ENCODE measurements at places on chromosomes 12 and 14.

DNA sequence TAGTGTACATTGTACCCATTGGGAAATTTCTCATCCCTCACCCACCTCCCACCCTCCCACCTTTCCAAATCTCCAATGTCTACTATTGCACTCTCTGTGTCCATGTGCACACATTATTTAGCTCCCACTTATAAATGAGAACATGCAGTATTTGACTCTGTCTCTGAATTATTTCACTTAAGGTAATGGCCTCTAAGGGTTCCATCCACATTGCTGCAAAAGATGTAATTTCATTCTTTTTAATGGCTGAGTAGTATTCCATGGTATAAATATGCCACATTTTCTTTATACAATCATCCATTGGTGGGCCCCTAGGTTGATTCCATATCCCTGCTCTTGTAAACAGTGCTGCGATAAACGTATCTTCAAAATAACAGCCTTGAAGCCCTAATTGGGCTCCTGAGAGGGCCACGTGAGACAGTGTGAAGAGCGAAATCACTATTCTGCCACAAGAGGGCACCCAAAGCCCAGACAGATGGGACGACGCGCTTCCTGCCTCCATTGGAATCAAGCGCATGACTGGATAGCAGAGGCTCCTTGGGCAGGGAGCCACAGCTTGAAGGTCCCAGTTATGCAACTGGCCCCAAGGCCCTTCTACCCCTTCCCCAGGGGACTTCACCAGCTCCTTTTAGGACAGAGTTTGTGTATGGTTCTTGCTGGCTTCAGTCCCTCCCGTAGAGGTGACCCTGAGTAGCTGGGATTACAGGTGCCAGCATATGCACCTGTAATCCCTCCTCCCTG lies 21.3 kb upstream of the CD27 start:
- DNase-seq: peak; percentile 77

- DNase-seq: no peak
These were observed 59.7 kb downstream of the RIMBP2 start for GRCh38 chr12:130656411-130656810.

GRCh38 chr12:54472494-54473262 lies 724 bp downstream of the GTSF1 start:
- no peak for DNase-seq

DNA sequence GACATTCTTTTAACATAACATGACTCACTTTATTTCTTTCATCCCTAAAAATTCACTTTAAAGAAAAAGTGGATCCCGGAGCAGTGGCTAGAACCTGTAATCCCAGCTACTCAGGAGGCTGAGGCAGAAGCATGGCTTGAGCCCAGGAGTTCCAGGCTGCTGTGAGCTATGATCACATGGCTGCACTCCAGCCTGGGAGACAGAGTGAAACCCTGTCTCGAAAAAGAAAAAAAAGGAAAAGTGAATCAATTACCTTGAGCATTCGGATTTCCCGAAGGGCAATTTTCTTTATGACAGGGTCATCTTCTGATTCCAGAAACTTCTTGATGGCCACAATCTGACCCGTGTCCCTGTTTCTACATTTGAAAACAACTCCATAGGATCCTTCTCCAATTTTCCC lies 1.2 kb downstream of the CDKL1 start:
- DNase-seq: no peak

DNA sequence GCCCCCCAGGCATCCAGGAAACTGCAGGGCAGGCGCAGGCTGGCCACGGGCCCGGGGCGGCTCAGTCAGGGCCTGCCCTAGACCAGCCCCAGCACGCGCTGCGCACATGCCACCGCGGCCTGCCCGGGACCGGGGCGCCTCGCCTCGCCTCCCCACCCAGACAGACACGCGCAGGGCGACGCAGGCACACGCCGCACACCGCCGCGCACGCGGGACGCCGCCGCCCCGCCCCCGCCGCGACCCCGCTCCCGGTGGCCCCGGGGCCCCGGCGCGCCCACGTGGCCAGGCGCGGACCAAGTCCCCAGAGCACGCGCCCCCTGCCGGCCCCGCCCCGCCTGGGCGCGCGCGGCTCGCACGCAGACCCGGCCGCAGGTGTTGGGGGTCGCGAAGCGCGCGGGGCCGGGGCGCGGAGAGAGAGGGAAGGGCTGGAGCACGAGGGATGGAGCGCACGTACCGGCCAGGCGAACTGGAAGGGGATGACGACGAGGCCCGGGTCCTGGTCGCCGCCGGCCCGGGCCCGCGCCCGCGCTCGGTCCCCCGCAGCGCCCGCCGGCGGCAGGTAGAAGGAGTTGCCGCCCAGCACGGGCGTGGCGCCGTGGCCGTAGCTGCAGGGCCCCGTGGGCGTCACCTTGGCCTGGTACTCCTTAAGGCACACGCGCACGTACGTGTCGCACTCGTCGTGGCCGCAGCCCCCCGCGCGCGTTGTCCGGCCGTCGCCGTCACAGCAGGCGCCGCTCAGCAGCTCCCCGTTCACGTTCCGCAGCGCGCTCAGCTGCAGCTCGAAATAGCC lies 1.1 kb downstream of the JAG2 start:
- DNase-seq: no peak

- DNase-seq: peak; percentile 37
These were observed 96.3 kb upstream of the EEA1 start for GRCh38 chr12:93025145-93026103.

DNA sequence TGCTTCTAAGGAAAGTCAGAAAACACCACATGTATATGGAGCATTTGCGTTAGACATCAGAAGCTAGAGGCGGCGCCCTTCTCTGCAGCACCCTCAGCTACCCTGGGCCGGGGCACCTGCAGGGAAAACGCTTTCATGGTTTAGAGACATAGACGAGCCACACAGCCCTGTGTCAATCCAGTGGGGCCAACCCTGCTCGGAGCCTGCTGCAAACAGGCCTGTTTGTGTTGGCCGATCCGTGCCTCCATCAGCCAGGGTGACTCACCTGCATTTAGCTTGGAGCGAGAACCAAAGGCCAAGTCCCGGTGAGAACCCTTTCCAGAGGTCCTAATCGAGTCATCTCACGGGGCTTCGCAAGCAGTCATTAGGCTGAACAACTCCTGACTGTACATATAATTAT lies 19.5 kb upstream of the FZD10 start:
- no peak for DNase-seq

GRCh38 chr12:6090803-6091202 lies 33.7 kb downstream of the VWF start:
- DNase-seq: no peak

DNA sequence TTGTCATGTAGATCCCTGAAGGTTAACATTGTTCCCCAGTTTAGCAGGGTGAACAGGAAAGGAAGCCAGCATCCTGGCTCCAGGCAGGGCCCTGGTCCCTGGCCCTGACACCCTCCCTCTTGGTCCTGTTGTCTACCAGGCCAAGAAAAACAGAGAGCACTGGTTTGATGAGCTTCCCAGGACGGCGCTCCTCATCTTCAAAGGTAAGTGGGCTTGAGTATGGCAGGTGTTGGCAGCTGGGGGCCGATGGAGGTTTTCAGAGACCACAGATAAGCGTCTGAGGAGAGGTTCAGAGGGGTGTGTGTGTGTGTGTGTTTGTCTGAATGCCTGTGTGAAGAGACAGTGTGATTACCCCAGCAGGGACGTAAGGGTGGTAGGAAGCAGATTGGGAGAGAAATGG lies 56.3 kb downstream of the SLC8B1 start:
- no peak for DNase-seq

- DNase-seq: no peak
These were observed 253.3 kb upstream of the DIO2 start for GRCh38 chr14:80464531-80465149.

DNA sequence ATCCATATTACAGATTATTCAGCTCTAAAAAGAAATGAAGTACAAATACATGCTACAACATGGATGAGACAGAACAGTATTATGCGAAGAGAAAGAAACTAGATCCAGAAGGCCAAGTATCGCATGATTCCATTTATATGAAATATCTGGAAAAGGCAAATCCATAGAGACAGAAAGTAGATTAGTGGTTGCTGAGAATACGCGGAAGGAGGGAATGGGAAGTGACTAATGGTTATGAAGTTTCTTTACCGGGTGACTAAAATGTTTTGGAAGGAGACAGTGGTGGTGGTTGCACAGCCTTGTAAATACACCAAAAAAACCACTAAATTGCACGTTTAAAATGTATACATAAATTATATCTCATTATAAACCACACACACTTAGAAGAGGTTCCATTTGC lies 12.5 kb downstream of the PRDM4 start:
- no peak for DNase-seq

GRCh38 chr14:85688006-85688405 lies 158.1 kb downstream of the FLRT2 start:
- no peak for DNase-seq

DNA sequence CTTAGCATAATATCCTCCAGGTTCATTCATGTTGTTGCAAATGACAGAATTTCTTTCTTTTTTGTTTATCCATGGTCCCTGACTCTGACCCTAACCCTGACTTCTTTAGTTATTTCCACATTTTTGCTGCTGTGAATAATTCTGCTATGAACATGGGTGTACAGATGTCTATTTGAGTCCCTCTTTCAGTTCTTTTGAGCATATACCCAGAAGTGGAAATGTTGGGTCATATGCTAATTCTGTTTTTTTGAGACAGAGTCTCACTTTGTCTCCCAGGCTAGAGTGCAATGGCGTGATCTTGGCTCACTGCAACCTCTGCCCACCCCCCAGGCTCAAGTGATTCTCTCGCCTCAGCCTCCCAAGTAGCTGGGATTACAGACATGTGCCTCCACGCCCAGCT lies 33.1 kb downstream of the KNTC1 start:
- no peak for DNase-seq

- DNase-seq: no peak
These were observed 284.8 kb upstream of the DIO3 start for GRCh38 chr14:101276309-101277091.

GRCh38 chr12:94694732-94695131 lies 44.4 kb upstream of the TMCC3 start:
- DNase-seq: no peak

Data from tibial nerve (tissue), 4 donors.